ENCODE measurements at places on chromosomes 6 and 20.
A peak's percentile ranks its signal among the peaks of the same experiment; 100 is the strongest.

GRCh38 chr6:158835616-158836221 lies 16.6 kb upstream of the EZR start:
- no peak for DNase-seq

- DNase-seq, result no peak
Observed at GRCh38 chr6:148448369-148449012, 105.9 kb downstream of the SASH1 start.

DNA sequence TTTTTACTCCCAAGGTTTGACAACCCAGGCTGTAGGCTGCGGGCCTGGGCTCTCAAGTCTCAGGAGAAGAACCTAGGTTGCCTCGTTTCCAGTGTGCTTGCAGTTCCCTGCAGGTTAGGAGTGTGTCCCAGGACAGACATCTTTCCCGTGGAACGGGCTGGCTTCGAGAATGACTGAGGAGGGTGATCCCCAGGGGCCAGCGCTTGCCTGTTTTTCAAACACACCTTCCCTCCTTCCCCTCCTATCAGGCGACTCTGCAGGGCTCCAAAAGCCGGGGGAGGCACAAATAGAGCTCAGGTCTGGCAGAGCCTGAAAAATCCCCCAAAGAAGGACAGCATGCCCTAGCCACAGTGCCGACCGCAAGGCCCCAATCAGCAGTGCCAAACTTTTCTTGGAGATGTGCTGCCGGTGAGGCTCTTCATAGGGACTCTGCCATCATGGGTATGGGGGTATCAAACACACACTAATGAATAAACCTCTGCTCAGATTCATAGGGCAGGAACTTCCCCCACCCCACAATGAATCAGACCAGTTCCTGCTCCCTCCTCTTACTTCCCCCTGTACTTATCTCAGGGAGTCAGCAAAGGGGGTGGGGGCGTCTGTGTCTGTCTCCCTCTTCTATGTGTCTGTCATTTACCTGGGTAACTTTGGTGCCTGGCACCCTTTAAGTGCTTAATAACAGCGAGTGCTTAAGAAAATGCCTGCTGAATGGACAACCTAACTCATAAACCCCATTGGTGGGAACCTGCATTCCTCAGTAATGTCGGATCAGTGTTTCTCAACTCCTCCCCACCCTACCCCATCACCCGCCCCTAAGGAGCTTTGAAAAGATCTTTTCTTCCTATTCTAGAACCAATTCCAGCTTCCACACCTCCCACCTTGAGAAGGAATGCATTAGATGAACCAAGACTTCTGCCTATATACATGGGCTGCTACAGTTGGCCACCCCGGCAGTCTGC lies 1.6 kb downstream of the KCNG1 start:
- no peak for DNase-seq

- DNase-seq, result no peak
Observed at GRCh38 chr6:134106702-134107101, 54.3 kb upstream of the SLC2A12 start.

DNA sequence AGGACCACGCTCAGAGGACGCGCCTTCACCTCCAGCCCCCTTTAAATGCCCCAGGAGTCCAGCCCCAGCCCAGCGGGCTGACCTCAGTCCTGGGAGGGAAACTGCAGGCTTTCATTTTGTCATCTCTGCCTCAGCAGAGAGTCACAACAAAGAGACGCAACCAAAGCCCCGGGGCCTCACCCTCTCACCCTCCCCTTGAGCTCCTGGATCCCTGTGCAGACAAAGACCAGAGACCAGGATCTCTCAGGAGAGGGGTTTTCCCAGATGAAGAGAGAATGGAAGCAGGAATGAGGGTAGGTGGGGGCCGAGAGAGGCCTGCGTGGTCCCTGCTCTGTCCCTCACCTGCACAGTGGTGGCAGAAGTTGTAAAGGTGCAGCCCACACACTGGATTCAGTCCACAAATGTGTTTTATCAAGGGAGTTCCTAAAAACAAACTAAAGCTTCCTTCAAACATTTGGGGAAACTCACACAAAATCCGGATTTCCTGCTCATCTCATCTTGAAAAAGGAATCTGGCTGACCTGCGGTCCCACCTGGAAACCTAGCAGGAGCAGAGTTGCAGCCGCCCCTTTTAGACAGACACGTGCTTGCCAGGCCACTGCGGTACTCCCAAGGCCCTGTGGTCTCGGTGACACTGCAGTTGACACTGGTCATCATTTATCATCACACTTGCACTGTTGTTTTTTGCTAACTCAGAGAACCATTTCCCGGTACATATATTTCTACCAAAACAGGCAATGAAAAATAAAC lies 27.1 kb downstream of the PTGIS start:
- no peak for DNase-seq

DNA sequence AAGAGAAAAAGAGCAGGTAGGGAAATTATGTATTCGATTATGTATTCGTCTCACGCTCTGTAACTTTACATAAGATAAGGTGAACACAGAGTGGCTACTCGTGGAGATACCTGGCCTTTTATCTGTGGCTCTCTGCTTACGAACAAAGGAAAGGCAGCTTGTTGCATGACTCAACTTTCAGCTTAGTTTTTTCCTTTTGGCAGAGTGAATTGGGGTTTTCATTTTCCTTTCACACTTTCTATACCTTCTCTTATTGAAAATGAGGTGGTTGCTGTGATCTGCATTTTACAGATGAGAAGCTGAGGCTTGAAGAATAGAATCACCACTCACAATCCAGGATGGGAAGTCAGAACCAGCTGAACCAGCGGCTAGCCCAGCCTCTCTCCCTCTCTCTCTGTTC lies 13.3 kb upstream of the KCNK15 start:
- no peak for DNase-seq

- DNase-seq, result no peak
Observed at GRCh38 chr6:156437121-156437879, 339.9 kb upstream of the ARID1B start.

DNA sequence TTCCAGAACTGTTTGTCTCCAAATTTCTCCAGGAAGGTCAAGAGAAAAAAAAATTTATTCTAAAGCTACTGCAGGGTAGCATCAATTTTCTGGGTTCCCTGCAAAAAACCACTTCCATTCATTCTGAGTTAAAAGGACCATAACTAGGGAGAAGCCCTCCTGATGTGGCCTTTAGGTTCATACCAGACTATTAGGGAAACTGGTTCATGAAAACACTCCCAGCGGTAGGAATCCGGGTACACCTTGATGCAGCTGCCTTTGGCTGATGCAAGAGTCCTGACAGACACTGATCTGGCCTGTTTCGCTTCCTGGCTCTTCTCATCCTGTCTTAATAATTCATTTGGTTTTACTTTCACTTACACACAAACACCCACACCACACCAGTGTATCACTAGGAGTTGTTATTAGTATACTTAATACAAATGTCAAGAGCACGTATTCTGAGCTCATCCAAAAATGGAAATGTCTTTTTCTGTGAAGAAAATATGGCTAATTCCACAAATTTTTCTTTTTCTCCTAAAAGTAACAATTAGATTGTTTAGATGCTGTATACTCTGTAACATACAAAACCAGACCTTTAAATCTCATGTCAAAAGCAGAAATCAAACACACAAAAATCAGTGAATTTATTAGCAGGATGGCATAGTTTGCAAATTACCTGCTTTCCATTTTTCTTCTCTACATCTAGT lies 38.4 kb upstream of the ARHGAP18 start:
- peak; percentile 77 for DNase-seq

DNA sequence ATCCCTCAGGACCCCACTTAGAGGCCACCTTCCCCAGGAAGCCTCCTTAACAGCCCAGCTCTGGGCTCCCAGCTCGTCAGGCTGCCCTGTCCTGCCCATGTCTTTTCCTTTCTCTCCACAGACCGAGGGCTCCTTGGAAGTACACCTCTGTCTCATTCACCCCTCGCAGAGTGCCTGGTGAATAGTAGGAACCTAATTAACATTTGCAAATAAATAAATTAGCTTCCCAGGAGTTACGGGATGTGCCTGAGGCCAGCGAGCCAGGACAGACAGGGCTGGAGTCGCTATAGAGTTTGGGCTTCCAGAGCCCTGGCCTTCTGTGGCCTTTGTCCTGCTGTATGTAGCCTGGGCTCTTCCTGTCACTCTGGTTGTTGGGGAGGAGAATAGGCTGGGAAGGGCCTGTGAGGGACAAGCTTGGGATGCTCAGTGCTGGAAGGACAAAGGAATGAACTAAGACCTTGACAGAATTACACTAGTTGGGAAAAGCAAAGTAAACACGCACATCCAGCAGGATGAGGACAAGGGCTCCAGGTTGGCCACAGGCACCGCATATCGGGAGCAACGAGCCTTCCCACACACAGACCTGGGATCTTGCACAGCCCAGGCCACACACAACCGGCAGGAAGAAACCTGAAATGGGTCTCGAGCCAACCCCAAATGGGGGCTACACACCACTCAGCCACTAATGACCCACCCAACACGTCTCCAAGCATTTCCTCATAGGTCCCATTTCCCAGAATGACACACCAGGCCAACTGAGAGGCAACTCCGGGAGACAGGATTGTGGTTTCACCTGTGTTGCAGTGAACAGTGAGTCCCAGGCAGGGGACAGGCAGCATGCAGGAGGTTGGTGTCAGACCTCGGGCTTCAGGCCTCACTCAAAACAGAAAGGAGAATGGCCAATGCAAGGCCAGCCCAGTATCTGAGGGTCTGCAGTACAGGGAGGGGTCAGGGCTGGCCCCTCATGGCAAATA lies 9.7 kb downstream of the MAP1LC3A start:
- DNase-seq, result no peak

DNA sequence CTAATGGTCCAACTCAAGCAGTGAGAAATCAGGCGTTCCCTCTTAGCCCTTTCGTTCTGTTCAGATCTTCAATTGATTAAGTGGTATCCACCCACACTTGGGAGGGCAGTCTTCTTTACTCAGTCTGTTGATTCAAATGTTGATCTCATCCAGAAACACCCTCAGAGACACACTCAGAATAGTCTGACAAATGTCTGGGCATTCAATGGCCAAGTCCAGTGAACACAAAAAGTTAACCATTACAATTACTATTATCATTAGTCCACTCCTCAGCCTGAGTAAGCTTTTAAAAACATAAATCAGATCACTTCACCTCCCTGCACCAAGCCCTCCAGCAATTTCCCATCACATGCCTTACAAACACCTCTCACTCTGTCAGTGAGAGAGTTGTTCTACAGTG lies 423.2 kb downstream of the RFPL4B start:
- no peak for DNase-seq

DNA sequence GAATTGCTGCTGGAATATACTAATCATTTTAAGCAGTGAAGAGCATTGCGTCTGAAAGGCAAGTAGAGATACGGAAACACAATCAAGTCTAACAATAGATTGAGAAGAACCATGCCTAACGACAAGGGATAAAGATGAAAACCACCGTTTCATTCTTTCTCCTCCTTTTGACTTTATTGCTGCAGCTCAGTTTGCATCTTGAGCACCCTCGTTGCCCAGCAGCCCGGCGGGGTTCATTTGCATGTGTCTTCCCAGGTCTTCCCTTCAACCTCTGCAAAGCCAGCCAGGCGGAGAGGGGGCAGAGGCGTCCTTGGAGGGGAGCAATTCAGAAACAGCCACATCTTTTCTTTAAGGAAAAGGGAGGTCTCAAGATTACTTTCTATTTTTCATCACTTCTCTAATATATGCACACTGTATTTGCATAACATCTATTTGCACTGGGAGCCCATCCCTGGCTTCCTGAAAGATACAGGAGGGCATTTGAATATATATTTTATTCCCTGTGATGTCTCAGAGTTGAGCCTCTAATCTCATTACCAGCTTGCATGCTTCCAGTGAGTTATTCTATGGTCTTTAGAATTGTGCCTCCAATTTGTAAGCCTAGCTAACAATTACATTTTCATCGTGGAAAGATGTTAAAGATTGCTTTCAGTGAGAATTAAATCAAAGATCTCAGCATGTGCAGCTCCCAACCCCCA lies 18.7 kb upstream of the PXDC1 start:
- DNase-seq, result no peak

DNA sequence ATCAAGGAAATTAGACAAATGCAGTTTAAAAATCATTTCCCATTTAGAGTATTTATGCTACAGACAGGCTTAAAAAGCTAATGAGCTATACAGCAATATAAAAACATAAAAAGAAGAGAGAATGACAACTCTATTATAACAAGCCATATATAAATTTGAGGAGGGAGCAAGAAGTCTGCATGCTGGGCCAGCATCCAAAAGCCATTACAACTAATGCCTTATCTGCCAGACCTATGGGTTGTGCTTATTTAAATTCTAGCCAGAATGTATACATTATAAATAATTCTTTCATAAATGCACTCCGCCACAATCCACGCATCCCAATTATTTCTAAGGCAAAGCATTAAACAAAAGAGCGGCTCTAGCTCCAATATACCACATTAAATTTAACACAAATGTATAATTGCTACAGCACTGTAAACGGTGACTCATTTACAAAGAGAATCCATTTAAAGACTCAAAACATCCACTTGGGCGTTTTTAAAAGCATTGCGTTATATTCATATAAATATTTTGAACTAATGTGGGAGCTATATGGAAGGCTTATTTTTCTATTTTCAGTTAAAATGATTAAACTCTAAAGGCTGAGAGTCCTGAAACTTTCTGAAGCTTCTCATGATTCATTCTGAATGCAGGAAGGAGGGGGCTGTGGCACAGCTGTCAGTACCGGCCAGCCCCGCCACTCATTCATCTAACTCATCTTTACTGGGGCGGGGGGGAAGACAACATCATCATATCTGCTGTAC lies 37.7 kb upstream of the RAB22A start:
- no peak for DNase-seq

DNA sequence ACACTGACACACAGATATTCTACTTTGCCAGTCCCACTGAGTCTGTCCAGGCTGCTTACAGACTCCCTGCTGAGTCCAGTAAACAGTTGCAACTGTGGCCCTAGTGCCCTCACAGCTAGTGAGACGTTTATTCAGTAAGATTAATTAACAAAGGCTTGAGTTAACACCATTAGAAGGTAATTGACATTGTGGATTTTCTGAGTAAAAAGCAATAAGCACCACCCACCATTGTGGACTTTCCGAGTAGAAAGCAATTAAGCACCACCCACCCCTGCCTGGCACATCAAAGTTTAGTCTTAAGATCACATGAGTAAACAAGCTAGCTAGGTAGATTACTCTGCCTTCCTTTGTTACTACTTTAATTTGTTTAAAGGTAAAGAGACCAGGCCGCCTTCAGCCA lies 408.6 kb upstream of the IMPG1 start:
- no peak for DNase-seq

- DNase-seq, result peak; percentile 33
Observed at GRCh38 chr20:2752567-2753460, 47.6 kb downstream of the CPXM1 start.

DNA sequence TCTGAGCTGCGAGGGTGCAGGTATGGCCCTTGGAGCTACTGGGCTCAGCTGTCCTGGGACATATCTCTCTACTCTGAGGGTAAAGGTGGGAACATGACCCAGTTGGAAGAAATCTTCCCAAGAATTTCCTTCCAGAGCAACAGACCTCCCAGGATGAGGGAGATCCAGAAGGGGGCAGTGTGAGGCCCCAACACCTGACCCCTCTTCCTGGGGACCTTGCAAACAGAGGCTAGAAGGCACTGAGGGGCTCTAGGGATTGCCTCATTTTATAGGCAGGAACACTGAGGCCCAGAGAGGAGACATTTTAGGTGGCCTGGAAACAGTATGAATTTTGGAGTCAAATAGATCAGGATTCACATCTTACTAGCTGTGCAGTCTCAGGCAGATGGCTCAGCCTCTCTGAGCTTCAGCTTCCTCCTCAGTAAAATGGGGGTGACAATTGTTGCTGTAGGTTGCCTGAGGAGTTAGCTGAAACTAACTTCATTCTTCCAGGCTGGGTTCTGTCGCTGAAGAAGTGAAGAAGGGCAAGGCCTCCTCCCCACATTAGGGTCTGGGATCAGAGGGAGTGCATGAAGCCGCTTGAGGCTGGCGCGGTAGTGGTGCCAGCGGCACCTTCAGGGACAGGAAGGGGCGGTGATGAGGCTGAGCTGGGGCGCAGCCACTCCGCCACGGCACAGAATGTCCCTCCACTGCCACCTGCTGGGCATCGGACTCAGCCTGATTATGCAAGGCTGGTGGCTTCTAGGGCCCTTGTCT lies 11.4 kb downstream of the KCNK17 start:
- DNase-seq, result peak; percentile 87
